Left ventricle myocardium superior (tissue), 1 donor: ENCODE measurements at places on chromosomes 12 and 14. TPM values are rescaled to one million over a fixed set of nuclear protein-coding genes. Genes with fewer than 3 reads are reported as not detected.
A peak's percentile ranks its signal among the peaks of the same experiment; 100 is the strongest.

DNA sequence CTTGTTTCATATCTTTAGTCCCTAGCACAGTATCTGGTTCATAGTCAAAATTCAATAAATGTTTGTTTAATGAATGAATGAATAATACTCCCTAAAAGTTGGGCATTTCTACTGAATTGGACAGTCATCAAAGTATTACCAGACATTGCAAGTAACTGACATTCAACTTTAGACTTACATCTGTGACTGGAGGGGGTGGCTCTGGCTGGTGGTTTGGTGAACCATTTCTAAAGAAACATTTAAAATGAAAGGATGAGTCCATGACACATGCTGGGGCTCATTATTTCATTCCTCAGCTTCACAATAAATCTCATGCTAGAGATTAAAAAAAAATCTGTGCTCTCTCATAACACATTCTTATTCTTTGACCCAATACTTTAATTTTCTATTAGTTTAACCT is 20.6 kb upstream of the CSRNP2 start:
- DNase-seq, result no peak

- no peak for DNase-seq
Observed at GRCh38 chr12:22284871-22285270, 49.6 kb downstream of the ST8SIA1 start.

DNA sequence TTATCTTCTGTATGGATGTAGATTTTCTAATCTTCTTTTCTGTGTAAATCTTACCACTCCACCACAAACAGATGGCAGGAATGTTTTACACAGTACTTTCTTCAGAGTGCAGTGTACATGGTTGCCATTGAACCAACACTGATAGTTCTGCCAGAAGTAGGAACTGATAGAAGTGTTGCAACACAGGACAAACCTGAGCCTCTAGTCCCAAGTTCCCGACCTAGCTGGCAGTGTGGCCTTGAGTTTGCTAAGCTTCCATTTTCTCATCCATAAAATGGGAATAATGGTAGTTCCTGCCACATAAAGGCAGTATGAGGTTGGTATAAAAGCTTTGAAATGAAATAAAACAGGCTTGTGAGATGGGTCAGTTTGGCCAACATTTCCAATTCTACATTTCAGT is 50.8 kb upstream of the SAV1 start:
- DNase-seq, result no peak

MYH6 gene
- total RNA-seq, result 4,258 TPM

DNA sequence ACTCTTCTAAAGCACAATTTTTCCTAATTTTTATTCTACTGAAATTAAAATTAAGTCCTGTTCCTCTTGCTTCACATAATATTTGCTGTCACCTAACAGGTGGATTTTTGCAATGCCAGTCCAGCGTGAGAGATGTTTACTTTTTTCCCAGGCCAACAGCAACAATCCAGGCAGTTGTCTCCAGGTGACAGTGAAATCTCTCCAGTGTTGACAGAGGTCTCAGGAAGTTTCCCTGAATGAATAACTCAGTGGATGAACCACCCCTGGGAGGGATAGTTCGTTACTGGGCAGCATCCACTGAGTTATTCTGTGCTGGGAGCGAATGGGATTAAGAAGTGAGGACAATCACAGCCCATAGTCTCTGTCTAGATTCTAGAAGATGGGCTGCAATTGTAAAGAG is 7.1 kb upstream of the NT5DC3 start:
- DNase-seq, result no peak

DNA sequence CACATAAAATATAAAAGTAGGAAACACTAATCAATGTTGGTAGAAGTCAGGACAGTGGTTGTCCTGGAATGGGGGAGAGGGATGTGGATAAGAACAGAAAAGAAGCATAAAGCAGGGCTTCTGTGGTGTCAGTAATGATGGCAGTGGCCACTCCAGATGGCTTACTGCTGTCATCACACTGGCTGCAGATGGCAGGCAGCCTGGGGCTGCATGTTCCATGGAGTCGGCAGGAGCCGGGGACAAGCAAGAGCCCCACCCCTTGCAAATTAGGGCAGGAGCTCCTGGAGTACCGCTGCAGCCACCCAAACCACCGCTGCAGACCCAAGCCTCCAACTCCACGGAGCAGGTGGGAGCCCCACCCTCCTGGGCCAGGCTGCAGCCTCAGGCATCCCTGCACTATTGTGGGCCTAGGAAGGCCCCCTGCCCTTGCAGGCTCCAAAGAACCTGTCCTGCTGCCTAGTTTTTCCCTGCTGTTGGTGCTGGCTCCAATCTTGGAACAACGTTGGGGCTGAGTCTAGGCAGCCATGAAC is 28.8 kb upstream of the SLC5A8 start:
- no peak for DNase-seq

DNA sequence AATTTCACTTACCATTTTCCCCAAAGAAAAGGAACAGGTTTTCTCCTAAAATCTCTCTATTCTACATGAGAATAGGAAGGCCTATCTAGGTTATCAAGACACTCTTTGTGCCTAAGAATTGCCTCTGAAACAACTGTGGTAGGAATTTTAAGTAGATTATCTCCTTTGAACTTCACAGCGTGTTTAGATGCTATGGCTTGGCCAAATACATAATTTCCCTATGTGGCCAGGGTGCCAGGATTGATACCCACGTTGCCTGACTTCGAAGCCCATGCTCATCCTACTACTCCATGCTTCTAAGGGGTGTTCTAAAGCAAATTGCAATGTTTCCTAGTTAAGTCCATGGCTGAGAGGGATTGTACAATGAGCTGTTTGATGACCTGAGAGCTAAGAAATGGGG is 241.5 kb upstream of the FBXO33 start:
- DNase-seq, result no peak

DNA sequence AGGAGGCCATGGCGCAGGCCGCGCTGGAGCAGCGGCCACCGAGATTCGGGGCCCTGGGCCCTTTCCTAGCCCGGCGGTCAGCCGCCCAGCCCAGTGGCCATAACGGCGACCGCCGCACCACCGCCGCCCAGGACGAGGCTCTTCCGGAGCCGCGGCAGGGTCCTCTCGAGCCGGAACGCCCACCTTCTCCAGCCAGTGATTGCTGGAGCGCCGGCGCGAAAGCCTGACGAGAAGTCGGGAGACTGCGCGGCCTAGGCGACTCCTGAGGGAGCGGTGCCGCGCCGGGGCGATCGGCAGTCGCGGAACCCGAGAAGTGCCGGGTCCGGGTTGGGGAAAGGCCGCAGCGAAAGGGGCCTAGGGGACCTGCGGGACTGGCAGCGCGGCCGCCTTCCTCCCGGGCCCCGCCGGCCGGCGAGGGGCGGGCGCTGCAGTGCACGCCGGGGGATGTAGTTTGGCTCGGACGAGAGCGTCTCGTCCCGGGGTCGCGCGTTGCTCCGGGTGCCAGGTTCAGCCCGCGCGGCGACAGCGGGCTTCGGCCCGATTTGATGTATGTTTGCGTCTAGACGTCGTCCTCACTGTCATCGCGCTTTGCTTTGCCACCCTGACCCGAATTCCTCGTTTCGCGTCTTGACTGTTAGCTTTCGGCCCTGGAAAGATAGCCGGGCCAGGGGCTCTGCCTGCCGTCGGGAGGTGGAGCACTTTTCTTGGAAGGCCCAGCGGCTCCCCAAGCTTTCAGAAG is at the start of gene VTI1B:
TSS of gene VTI1B (minus strand) at position 153 of the 739 bp plus-strand sequence. CDS start at position 10, 143 bp downstream.
- peak; percentile 89 for DNase-seq

DNA sequence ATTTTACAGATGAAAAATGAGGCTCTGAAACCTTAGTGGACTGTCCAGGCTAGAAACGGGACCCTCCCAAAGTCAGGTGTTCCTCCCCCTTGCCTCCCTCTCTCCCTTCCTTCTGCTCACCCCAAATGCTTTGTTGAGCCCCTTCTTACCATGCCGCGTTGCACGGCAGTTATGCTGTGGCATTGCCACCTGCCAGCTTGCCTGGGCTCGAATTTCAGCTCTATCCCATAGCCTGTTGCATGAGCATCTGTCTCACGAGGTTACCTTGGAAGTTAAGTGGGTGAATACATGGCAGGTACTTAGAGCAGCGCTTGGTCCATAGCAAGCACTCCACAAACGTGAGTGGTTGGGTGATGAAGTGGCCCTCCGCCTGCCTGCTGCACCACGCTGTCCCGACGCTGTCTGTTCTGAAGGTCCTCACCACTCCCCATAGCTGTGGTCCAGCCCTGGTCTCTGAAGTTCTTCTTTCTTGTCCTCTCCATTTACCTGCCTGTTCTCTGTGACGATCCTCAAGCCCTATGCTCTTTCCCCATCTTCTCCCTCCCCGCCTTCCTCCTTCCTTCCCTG is 269.9 kb downstream of the CACNA1C start:
- no peak for DNase-seq

HHIPL1 gene
- total RNA-seq, result 1.5 TPM

- DNase-seq, result peak; percentile 100
Observed at GRCh38 chr12:108514973-108515814, at the start of gene FICD. Gene FICD (plus strand): TSS chr12:108515277. CDS start chr12:108516973, 1,696 bp downstream.

DNA sequence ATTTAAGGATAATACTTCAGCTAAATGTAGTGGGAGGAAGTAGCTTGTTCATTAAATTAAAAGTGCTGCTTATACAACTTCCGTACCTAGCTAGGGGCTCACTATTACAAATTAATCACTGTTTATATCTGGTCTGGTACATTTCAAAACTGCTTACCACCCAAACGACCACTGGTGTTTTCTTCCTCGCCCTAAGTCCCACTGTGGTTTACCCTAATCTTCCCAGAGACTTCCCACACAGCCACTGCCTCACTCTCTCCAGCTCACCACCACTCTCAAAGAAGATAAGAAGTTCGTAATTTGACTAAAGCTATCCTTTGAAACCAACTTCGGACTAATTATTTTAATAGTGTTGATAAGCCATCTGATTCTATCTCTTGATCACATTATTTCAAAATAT is 62.6 kb downstream of the PLXNC1 start:
- no peak for DNase-seq

A2M gene
- 569 TPM for total RNA-seq

GRCh38 chr14:92461891-92462290 is 51.7 kb upstream of the RIN3 start:
- no peak for DNase-seq

GRCh38 chr14:69240527-69241173 is 19.3 kb upstream of the GALNT16 start:
- no peak for DNase-seq

- DNase-seq, result no peak
Observed at GRCh38 chr14:97776890-97777558, 979.8 kb downstream of the VRK1 start.

CLEC1B gene
- not detected for total RNA-seq

- DNase-seq, result no peak
Observed at GRCh38 chr12:15601210-15601800, 187.9 kb downstream of the EPS8 start.

DNA sequence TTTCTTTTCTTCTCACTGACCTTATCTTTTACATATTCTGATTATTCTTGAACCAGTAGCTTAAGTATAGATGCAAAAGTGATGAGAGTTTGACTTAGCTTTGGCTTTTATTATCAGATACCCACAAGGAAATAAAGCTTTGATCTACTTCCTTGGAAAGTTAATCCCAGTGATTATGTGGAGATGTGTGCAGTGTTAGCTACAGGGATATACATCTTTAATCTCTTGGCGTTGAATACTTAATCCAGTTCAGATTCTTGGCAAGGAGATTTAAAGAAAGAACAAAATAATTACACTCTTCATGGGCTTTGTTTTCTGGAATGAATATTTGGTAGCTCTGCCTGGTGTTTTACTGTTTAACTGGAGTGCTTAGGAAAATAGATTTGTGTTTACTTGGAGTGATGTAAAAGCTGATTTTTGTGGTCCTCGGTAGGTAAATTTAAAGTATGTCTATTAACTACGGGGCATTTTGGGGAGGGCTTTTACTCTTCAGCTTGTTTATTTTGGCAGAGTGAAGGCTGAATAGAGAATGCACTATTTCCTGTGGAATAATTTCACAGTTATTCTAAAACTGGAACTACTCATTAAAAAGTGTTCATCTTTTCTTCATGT is 150.1 kb upstream of the LRIG3 start:
- no peak for DNase-seq

GRCh38 chr14:91228112-91229004 is 16.1 kb downstream of the GPR68 start:
- no peak for DNase-seq

GRCh38 chr14:52400846-52401245 is 86.7 kb downstream of the PTGER2 start:
- DNase-seq, result no peak
